Stimulated activated CD8-positive, alpha-beta memory T cell treated with anti-CD3 and anti-CD28 coated beads, Interleukin-4, amount 100 ng/mL, for 1 hour (primary cell): ENCODE measurements at places on chromosomes 12 and 14.

GRCh38 chr12:10959804-10960203, 20.7 kb upstream of the TAS2R14 start:
- DNase-seq = no peak

DNA sequence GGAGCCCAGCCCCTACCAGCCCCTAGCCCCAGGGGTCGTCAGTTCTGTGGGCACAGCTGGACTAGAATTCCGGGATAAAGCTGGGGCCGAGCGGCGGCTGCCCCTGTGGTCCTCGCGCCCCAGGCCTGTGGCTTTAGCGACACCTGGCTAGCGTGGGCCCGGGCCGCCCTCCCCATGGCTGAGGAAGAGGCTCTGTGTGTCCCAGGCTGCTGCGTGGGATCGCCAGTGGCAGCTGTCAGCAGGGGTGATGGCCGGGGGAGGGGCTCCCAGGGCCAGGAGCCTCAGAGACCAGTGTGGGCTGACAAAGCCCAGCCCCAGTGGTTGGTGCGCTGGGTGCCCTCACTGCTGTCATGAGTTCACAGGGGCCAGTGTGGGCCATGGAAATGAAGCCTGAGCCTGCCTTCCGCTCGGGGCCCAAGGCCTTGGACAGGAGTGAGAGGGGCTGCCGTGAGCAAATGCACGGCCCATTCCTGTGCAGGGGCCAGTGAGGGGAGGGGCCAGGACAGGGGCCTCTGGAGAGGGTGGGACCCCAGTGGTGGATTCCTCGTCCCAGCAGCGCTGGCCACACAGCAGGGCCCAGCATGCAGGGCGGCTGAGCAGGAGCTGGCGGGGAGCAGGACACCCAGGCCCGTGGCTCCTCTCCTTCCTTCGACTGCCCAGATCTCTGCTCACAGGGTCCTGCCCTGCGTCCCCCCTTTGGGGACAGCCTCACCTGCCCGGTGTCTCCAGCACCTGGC, 11.4 kb downstream of the FBRSL1 start:
- DNase-seq = no peak

GRCh38 chr12:112166051-112167015, 41.0 kb downstream of the TRAFD1 start:
- DNase-seq = no peak

DNA sequence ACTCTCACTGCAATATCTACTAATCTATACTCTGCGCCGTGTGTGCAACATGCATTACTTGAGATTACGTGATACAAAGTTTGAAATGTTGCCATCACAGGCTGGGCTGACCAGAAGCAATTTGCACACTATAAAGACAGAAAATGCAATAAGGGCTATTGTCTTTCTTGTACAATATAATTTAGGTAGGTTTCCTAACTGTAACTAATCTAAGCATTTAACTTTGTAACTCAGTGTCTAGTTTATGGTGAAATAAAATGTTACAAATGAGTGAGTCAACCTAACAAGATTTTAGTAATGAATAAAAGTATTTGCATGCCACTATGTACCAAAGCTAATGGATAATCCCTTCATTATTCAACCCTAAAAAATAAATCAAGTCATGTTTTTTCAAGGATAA, 57.8 kb downstream of the LRP6 start:
- DNase-seq = no peak
